Brain pericyte (primary cell): ENCODE measurements at places on chromosomes 4 and X.

DNA sequence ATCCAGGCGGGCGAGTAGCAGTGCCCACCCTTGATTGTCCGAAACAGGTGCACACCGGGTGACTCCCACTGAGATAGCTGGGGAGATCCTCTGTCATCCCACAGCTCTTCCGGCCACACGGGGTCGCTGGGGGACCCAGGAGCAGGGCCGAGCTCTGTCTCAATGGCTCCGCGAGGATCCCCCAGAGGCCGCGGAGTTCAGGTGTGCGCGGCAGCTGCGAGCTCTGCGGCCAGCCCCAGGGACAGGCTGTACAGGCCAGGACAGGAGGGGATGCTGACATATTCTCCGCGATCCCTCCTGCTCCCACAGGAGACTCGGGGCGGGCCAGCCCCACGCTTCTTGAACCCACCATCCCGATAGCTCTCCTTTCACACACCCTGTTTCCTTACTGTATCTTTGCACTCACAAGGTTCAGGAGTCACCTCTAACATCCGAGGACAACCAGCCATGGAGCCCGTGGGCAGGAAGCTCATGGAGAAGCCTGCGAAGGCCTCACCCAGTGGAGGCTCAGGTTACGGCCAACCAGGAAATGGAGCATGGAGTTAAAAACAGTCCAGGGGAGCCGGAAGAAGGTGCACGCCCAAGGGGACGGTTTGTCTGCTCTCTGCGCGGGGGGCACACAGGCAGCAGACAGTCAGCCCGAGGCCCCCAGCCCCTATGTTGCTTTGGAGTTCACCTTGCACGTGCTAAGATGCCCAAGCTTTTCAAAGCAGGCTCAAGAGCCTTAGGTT lies 77.9 kb upstream of the AMELX start:
- DNase-seq, result no peak

- DNase-seq, result no peak
Observed at GRCh38 chrX:140608111-140608510, 101.4 kb upstream of the LINC00632 start.

DNA sequence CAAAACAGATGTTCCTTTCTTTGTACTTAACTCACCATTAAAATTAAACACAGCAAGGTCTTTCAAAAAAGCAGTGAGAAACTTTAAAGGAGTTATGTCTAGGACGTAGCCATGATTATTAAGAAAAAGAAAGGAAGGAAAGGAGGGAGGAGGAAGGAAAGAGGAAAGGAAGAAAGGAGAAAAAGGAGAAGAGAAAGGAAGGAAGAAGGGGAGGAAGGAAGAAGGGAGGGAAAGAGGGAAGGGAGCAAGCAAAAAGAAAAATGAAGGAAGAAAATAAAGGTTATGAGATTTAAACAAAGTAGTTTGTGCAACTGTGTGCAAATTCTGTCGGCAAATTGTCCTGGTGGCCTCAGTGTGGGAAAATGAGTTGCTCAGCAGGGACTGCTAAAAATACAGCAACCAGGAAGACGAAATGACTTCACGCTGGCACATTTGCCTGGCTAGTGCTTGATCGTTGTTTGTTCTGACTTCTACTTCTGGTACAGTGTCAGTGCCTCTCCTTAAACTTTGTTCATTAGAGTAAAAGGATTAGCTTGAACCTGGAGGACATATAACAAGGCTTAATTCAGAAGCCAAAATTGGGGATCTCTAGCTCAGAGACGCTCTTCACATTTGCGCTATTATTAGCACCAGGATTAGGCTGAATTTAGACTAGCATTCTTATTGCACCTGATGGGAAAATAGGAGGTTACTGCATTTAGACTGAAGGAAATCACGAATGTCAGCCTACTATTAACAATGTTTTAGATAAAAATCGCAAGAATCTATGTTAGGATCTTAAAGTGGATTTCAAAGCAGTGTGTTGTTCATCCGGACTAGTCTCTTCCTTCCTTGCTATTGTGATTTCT lies 81.2 kb downstream of the DCK start:
- DNase-seq, result no peak

GRCh38 chrX:103806862-103807474 lies 25.1 kb downstream of the RAB9B start:
- DNase-seq, result no peak

GRCh38 chr4:159396151-159396550 lies 293.3 kb downstream of the RAPGEF2 start:
- DNase-seq, result no peak

DNA sequence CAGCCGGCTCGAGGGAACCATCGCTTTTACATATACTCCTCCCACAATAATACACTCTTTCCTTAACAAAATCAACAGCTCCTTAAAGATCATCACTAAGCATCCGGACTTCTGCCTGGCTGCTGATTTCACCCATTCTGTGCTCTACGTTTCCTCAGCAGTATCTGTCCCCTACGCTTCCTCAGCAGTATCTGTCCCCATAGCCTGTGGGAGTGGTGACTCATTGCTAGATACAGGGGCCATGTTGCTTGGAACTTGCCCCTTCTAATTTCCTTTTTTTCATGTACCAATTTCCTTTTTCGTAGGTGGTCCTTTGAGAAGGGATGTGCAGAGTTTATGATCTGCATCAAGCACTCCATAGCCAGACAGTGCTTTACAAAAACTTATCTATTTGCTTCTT lies 18.6 kb downstream of the MAP3K15 start:
- DNase-seq, result no peak

DNA sequence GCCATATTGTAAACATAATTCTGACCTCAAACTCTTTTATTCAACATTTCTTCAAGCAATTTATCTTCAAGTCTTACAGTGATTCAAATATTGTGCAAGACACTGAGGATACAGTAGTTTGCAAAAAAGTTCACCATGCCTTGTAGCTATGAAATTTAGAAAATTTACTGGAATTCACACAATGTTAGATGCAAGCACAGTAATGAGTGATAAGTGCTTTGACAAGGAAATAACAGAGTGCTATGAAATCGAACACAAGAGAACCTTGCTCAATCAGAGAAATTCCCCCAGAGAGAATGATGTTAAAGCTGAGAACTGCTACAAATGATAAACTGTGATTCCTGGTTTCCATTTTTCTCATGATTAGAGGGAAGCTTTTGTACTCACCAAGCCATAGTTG lies 952.9 kb downstream of the FAT4 start:
- DNase-seq, result no peak

DNA sequence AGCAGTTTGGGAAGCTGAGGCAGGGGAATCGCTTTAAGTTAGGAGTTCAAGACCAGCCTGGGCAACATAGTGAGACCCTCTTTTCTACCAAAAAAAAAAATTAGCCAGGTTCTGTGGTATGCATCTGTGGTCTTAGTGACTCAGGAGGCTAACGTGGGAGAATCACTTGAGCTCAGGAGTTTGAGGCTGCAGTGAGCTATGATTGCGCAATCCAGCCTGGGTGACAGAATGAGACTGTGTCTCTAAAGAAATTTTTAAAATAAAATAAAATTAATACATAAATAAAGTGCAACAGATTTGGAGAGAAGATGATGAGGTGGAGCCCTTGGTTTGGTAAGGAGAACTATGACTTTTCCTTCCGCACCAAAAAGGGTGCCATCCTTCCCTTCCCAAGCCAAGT lies 436.9 kb downstream of the NLGN4X start:
- DNase-seq, result no peak

DNA sequence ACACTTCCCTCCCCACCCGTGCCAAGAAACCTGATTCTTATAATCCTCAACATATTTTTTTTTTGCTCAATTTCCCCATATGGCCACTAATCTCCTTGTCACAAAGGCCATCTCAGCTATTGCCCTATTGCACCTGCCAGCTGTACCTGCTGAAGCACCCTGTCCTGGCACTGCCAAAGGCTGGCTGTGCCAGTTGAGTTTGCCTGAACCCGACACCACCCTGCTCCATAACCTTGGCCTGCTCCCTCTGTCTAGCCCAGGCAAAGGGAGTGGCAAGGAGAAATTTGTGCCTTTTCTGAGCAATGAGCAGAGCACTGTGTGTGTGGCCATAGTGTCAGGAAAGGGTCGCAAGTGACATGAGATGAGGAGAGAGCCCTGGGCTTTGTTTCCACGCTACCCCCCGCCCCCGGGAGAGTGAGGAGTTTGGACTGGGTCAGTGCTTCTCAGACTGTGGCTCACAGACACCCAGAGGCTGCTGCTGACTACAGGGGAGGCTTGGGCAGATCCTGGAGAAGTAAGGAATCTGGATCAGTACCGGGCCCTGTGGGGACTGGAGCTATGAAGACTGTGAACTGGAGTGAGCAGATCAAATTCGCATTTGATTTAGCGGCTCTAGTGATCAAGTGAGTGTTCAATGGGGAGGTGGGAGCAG lies 42.2 kb upstream of the HMGB3 start:
- DNase-seq, result no peak

GRCh38 chr4:151629097-151629783 lies 131.6 kb downstream of the GATB start:
- DNase-seq, result no peak

DNA sequence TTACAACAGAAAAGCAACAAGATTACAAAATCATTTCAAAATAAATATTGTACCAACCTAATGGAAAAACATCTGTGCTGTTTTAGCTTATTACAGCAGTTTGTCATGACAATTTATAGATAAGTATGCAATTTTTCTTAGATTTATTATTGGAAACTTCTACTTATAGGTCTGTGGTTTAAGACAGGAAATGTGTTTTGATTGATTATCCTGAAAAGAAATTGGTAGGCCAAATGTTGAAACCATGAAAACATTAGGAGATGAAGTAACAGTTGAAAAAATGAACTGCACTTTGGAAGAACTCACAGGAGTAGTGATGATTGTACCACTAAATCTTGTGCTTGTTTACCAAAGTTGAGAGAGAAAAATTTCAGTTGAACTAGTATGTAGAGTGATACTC lies 162.2 kb upstream of the GIMD1 start:
- DNase-seq, result no peak

DNA sequence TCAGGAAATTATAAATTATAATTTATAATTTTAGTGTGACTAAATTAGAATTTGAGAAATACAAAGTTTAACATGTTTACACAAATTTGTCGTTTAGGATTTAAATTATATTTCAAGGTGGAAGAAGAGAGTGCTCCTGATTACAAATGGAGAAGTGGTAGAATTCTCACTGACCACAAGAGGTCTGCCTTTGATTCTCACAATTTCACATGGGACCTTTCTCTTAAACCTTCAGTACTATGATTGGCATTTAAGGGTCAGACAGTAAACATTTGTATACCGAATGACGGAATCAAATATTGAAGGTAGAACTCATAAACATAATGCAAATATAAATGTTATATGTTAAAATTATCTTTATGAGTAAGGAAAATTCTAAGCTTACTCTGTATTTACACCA lies 171.7 kb downstream of the SLIT2 start:
- DNase-seq, result no peak

GRCh38 chr4:30945586-30945985 lies 225.4 kb downstream of the PCDH7 start:
- no peak for DNase-seq
